ENCODE measurements at places on chromosomes 4 and X. TPM values are rescaled to one million over a fixed set of nuclear protein-coding genes. Genes with fewer than 3 reads are reported as not detected.
A peak's percentile ranks its signal among the peaks of the same experiment; 100 is the strongest.

GRCh38 chr4:66169341-66169740 is 499.1 kb upstream of the EPHA5 start:
- H3K27me3 ChIP-seq: no peaks in the 10 kb centered on the region
- no peak overlapping the region for H3K4me3 ChIP-seq
- H3K27ac ChIP-seq: no peak overlapping the region
- peak; percentile 17 for DNase-seq

DNA sequence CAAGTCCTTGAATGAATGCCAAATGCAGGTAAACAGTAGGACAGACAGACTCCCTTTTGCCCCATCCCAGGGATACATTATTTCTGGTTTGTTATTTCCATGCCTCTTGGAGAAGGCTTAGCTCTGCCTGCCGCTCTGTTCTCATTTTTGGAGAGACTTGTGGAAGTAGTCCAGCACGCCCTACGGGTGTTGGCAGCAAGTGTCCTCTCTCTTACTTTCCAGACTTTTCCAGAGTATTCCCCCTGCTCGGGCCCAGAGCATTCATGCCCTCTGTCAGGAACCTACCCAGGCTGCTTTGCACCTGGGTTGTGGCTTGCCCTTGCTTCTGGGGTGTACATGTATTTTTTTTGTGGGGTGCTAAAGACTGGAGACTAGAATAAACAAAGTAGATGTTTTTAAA is 15.3 kb downstream of the SLC34A2 start:
- peaks cover 6% of the 10 kb centered on the region for H3K4me1 ChIP-seq
- no peak overlapping the region for H3K4me3 ChIP-seq
- H3K27me3 ChIP-seq: no peaks in the 10 kb centered on the region
- no peak overlapping the region for H3K27ac ChIP-seq
- H3K36me3 ChIP-seq: no peaks in the 10 kb centered on the region
- no peak for DNase-seq

GRCh38 chr4:151315212-151315886 is 10.1 kb downstream of the SH3D19 start:
- H3K27me3 ChIP-seq: no peaks in the 10 kb centered on the region
- peaks cover 7% of the 10 kb centered on the region for H3K4me1 ChIP-seq
- H3K27ac ChIP-seq: no peak overlapping the region
- no peak overlapping the region for H3K4me3 ChIP-seq
- H3K36me3 ChIP-seq: no peaks in the 10 kb centered on the region
- no peak for DNase-seq

DNA sequence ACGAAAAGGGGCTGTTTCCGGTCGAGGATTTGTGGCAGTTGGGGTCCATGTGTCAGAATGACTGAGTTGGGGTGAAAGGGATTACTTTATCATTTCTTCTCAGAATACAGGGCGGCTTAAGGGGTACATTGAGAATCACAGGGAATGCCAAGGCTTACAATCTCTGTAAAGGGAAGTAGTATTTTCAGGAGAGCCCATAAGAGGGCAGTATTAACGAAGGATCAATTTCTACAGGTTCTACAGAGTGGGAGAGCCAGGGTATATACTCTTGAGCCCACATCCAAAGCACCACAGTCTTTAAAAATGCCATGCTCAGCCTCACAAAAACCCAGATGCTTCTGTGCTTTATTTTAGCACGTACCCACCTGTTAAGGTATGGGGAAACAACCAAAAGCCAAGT is 67.7 kb upstream of the ZXDA start:
- no peak overlapping the region for H3K27ac ChIP-seq
- H3K36me3 ChIP-seq: no peaks in the 10 kb centered on the region
- no peaks in the 10 kb centered on the region for H3K4me1 ChIP-seq
- H3K4me3 ChIP-seq: no peak overlapping the region
- DNase-seq: peak; percentile 17

DNA sequence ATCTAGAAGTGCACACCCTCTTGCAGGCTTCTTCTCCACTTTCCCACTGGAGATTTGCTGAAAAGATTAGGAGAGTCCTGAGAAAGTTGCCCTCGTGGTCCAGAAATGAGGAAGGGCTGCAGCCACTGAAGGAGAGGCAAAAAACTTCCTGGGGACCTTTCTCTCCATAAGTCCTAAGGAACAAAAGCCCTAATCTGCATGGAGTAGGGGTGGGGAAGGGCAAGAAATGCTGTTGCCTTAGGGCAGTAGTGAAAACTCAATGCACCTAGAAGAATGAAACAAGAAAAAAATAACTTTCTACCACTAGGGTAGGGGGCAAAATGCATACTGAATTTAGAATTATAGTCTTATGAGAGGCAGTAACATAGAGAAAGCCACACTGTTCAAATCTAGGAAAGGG is 1408.8 kb downstream of the PCDH19 start:
- H3K27me3 ChIP-seq: no peaks in the 10 kb centered on the region
- H3K27ac ChIP-seq: no peak overlapping the region
- no peak overlapping the region for H3K4me3 ChIP-seq
- H3K4me1 ChIP-seq: no peaks in the 10 kb centered on the region
- H3K36me3 ChIP-seq: no peaks in the 10 kb centered on the region
- no peak for DNase-seq

The GPAT3 gene
- 2.6 TPM for total RNA-seq

The GPRIN3 gene
- 0.12 TPM for total RNA-seq

The ZAR1 gene
- total RNA-seq: 0.10 TPM

The FGG gene
- total RNA-seq: not detected

The AREG gene
- total RNA-seq: not detected
